ENCODE measurements at places on chromosomes 7 and 10. TPM values are rescaled to one million over a fixed set of nuclear protein-coding genes. Genes with fewer than 3 reads are reported as not detected.

PKD1L1 gene
- total RNA-seq: 0.12 TPM

CCM2 gene
- total RNA-seq: 51.5 TPM

CCZ1B gene
- total RNA-seq: 22.8 TPM

SYT15 gene
- 3.0 TPM for total RNA-seq

TDRD1 gene
- not detected for total RNA-seq

CCL24 gene
- total RNA-seq: not detected

IL2RA gene
- total RNA-seq: not detected

BAMBI gene
- total RNA-seq: 9.7 TPM

BMPR1A gene
- total RNA-seq: 22.0 TPM

SPDYE11 gene
- not detected for total RNA-seq

UTF1 gene
- not detected for total RNA-seq

ABCC2 gene
- total RNA-seq: 103 TPM

CPN1 gene
- 0.34 TPM for total RNA-seq

CDK6 gene
- 12.1 TPM for total RNA-seq

GNAT3 gene
- total RNA-seq: not detected

ZNF365 gene
- 0.91 TPM for total RNA-seq

ATP6V0A4 gene
- 0.22 TPM for total RNA-seq

VPS37D gene
- total RNA-seq: 4.7 TPM

MDFIC gene
- 17.3 TPM for total RNA-seq

VAX1 gene
- 1.2 TPM for total RNA-seq

KEL gene
- total RNA-seq: 0.08 TPM

ADRA2A gene
- 0.20 TPM for total RNA-seq

CEP55 gene
- 60.9 TPM for total RNA-seq

SPDYE6 gene
- total RNA-seq: not detected

PCLO gene
- 1.5 TPM for total RNA-seq

KIF20B gene
- total RNA-seq: 11.5 TPM

CCDC201 gene
- total RNA-seq: not detected

PROSER2 gene
- 43.2 TPM for total RNA-seq

ZPBP gene
- total RNA-seq: not detected

RNF148 gene
- not detected for total RNA-seq

VWA2 gene
- total RNA-seq: 0.03 TPM

SPAG6 gene
- not detected for total RNA-seq

CARD11 gene
- total RNA-seq: 1.8 TPM

EMX2 gene
- not detected for total RNA-seq

SPOCK2 gene
- total RNA-seq: 0.29 TPM

IQUB gene
- 0.06 TPM for total RNA-seq

FAM13C gene
- 0.07 TPM for total RNA-seq

CUX1 gene
- total RNA-seq: 47.8 TPM

CCDC172 gene
- not detected for total RNA-seq

JCAD gene
- 22.0 TPM for total RNA-seq

HOXA1 gene
- total RNA-seq: 2.1 TPM

SPRN gene
- 0.39 TPM for total RNA-seq

ANXA7 gene
- 113 TPM for total RNA-seq

CRHR2 gene
- total RNA-seq: 0.02 TPM

AFAP1L2 gene
- total RNA-seq: 24.0 TPM

GATA3 gene
- total RNA-seq: 4.4 TPM

ZNF853 gene
- 2.5 TPM for total RNA-seq

OR6B1 gene
- not detected for total RNA-seq

CD36 gene
- not detected for total RNA-seq

ZNHIT1 gene
- total RNA-seq: 87.2 TPM

GRM8 gene
- not detected for total RNA-seq

TAC1 gene
- not detected for total RNA-seq

TNKS2 gene
- 21.4 TPM for total RNA-seq

All from A549 treated with AZD2906 at 1 μM for 4 hours (cell line).